ENCODE measurements at places on chromosomes 5 and 9. TPM values are rescaled to one million over a fixed set of nuclear protein-coding genes. Genes with fewer than 3 reads are reported as not detected.

DNA sequence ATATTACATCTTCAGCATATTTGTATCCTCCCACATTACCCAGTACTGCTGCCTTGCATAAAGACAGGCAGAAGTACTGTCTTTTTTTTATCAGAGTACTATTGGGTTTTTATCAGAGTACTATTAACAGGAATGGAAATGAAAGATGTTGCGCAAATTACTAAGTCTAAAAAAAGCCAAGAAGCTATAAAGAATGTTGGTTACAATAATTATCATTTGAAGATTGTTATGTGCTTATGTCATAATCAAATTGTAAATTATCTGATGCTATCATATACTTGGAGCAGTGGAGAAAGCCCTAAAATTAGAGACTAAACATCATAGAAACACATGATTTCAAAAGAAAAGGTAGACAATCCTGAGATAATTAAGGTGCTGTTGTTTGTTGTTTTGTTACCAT is 188.8 kb downstream of the CCDC192 start:
- no peaks in the 10 kb centered on the region for H3K27me3 ChIP-seq
- no peak overlapping the region for H3K27ac ChIP-seq
- H3K4me3 ChIP-seq = no peak overlapping the region

The KCNV2 gene
- polyA plus RNA-seq = not detected

The IFNB1 gene
- polyA plus RNA-seq = not detected

DNA sequence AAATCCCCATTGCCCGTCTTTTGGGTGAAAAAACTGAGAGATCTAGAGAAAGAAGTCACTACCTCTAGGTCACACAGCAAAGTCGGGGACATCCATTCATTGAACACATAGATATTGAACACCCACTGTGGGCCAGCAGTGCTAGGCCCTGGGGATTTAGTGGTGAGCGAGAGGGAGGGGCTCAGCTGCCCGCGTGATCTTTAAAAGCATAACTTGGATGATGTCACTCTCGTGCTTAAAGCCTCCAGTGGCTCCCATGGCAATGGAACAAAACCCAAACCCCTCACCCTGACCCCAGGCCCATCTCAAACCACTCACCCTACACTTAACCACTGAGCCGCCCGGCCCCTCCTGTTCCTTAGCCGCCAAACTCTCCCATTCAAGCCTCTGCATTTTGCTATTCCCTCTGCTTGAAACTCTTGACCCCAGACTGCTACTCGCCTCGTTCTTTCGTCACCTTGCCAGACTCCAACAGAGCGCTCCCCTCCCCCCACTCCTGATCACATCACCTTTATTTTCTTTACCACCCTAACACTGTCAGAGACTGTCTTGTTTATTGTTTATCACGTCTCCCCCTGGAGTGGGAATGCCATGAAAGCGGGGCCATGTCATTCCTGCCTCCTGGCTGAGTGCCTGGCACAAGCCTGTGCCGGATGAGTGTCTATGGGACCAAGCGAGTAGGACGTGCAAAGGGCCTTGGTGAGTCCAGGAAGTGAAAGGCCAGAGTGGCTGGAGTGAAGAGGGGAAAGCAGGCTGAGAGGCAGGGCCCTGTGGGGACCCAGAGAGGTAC is 710 bp upstream of the PIP5KL1 start:
- peaks cover 15% of the 10 kb centered on the region for H3K4me1 ChIP-seq
- H3K36me3 ChIP-seq = peaks cover 3% of the 10 kb centered on the region
- H3K27me3 ChIP-seq = no peaks in the 10 kb centered on the region
- DNase-seq = peak; percentile 72
- H3K4me3 ChIP-seq = peak overlapping the region; percentile 64

DNA sequence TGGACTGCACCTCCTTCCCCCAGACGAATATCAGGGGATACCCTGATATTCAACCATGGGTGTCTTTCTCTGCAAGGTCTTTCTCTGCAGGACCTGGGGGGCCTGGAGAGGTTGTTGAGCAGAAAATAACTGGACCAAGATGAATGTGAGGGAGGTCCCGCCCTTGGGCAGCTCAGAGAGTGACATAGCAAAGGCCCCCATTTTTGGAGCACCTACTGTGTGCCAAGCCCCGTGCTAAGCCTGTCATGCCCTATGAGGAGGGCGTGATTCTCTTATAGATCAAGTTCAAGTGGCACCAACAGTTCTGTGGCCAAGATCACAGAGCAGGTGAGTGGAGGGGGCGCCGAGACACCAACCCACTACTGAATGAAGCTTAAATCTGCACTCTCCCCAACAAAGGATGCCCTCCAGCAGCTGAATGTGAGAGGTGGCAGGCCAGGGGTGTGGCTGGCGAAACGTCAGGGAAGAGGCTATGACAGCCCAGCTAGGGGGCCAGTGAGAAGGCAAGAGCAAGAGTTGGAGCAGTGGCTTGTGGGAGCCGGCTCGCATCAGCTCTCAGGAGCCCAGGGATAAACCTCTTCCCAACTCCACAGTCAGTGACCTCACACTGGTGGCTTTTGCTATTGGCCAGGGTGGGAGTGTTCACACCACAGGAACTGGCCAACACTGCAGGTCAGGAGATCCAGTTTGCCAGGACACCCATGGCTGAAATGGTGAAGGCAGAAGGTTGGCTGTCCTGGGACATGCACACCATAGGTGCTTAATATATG is 5.3 kb downstream of the SARDH start:
- peaks cover 13% of the 10 kb centered on the region for H3K4me1 ChIP-seq
- H3K27me3 ChIP-seq = no peaks in the 10 kb centered on the region
- no peak for DNase-seq
- H3K36me3 ChIP-seq = no peaks in the 10 kb centered on the region

DNA sequence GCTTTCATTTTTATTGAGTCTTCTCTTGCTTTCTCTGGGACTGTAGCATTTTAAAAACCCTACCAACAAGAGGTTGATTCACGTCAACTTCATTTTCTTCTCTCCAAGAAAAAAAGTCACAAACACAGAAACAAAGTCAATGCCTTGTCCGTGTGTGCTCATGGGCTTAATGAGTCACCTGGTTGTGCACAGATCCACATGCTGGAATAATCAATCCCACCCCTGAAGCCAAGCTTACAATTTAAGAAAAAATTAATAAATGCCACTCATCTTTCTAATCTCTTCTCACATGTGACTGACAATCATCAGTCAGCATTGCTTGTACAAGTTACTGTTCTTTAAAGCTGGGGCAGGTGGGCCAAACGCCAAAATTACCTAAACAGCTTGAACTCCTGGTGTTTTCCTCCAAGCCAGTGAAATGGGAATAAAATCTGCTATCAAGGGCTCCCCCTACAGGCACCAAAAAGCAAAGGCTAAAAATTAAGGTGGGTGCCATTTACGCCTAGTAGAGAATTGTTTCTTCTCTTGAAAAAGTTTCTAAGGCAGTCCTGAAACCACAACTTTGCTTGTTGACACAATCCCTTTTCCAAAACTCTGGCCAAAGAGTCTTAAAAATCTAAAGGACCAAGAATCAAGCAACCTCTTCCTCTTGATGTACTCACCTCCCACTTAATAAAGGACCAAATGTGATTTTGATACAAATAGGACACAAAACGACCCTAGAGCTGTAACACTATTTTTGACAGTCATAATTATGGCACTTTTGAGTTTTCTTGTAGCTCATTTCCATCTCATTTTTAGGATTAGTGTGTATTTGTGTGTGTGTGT is 21.3 kb downstream of the TRMO start:
- H3K27ac ChIP-seq = no peak overlapping the region
- H3K4me3 ChIP-seq = no peak overlapping the region
- DNase-seq = peak; percentile 61
- no peaks in the 10 kb centered on the region for H3K36me3 ChIP-seq

The OR1N1 gene
- polyA plus RNA-seq = not detected

GRCh38 chr9:10274988-10275387 is 337.8 kb downstream of the PTPRD start:
- H3K4me1 ChIP-seq = no peaks in the 10 kb centered on the region
- DNase-seq = no peak
- no peak overlapping the region for H3K27ac ChIP-seq
- no peaks in the 10 kb centered on the region for H3K36me3 ChIP-seq

- no peak overlapping the region for H3K27ac ChIP-seq
- H3K27me3 ChIP-seq = no peaks in the 10 kb centered on the region
- no peak for DNase-seq
- H3K4me3 ChIP-seq = no peak overlapping the region
Measured at GRCh38 chr5:59067956-59068656, 485.2 kb downstream of the RAB3C start.

DNA sequence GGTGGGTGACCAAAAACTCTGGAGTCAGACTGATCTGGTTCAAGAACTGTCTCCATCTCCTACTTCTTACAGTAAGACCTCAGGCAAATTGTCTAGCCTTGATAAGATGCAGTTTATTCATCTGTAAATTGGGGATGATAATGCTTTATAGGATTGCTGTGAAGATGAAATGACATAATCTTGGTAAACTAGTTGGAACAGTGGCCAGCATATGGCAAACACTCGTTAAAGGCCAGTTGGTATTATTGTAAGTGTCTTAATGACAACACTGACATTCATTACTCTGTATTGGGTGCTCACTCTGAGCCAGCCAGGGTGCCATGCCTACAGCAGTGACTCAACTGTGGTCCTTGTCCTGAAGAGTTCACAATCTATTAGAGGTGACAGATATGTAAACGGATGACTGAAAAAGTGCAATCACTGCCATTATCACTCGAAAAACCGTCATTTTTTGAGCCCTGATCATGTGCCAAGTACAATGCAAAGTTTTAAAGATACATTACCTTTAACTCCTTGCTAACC is 84.9 kb upstream of the HSPA9 start:
- no peaks in the 10 kb centered on the region for H3K36me3 ChIP-seq
- H3K27ac ChIP-seq = no peak overlapping the region
- H3K4me1 ChIP-seq = peaks cover 23% of the 10 kb centered on the region

GRCh38 chr5:180305481-180305880 is 13.6 kb upstream of the MAPK9 start:
- DNase-seq = peak; percentile 58
- no peaks in the 10 kb centered on the region for H3K27me3 ChIP-seq
- H3K36me3 ChIP-seq = no peaks in the 10 kb centered on the region

DNA sequence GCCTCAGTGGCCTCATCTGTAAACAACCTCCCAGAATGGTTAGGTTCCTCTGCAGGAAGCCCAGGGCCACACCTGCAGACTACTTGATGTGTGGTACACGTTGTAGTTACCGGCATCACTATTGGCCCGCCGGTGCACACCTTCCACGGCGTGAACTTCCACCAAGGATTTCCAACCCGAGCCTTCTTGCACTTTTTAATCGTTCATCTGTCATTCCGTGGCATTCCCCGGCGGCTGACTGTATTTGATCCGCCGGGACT is 5.3 kb upstream of the TRIM41 start:
- peaks cover 16% of the 10 kb centered on the region for H3K4me1 ChIP-seq
- peak overlapping the region; percentile 58 for H3K4me3 ChIP-seq
- H3K27ac ChIP-seq = peak overlapping the region; percentile 60

The IGFBPL1 gene
- polyA plus RNA-seq = 1.5 TPM

DNA sequence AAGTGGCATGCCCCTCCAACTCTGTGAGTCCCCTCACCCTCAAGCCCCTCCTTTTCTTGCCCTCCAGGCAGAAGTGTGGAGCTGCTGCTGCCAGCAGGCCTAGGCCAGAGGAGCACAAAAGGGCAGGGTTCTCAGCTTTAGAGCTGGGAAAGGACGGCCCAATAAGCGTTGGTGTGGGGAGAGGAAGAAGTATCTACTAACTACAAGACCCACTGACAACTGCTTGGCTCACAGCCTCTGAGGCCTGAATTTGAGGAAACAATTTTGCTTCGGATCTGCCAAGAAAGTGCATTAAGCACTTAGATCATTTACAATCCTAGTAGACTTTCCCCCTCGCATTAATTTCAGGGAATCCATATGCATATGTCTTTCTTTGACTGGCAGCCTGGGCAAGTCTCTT is 179.4 kb downstream of the SNX18 start:
- no peak overlapping the region for H3K4me3 ChIP-seq
- H3K27ac ChIP-seq = no peak overlapping the region
- H3K27me3 ChIP-seq = no peaks in the 10 kb centered on the region
- peaks cover 14% of the 10 kb centered on the region for H3K4me1 ChIP-seq
- DNase-seq = no peak

- no peaks in the 10 kb centered on the region for H3K27me3 ChIP-seq
- no peak for DNase-seq
- H3K36me3 ChIP-seq = no peaks in the 10 kb centered on the region
- H3K27ac ChIP-seq = peak overlapping the region; percentile 90
Measured at GRCh38 chr5:96562614-96563013, 99.6 kb upstream of the CAST start.

The PCDHB3 gene
- 2.2 TPM for polyA plus RNA-seq

GRCh38 chr5:113156271-113156877 is 179.8 kb downstream of the DCP2 start:
- H3K36me3 ChIP-seq = no peaks in the 10 kb centered on the region
- H3K4me1 ChIP-seq = no peaks in the 10 kb centered on the region
- no peaks in the 10 kb centered on the region for H3K27me3 ChIP-seq
- no peak overlapping the region for H3K4me3 ChIP-seq

DNA sequence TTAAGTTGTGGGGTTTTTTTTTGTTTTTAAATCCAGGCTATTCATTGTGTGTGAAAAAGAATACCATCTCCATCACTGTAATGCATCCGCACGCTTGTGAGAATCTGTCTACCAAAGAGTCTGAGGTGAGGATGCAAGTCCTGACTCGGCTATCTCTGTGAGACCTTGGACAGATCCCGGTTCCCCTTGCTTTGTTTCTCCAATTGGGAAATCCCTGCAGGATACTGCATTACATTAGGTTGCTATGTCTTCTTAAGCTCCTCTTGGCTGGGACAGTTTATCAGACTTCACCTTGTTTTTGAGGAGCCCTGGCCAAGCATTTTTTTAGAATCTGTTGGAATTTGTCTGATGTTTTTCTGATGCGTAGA is 46.8 kb downstream of the GALNT10 start:
- H3K27ac ChIP-seq = no peak overlapping the region
- no peaks in the 10 kb centered on the region for H3K27me3 ChIP-seq
- peaks cover 7% of the 10 kb centered on the region for H3K36me3 ChIP-seq
- peaks cover 2% of the 10 kb centered on the region for H3K4me1 ChIP-seq

The PITX1 gene
- not detected for polyA plus RNA-seq

DNA sequence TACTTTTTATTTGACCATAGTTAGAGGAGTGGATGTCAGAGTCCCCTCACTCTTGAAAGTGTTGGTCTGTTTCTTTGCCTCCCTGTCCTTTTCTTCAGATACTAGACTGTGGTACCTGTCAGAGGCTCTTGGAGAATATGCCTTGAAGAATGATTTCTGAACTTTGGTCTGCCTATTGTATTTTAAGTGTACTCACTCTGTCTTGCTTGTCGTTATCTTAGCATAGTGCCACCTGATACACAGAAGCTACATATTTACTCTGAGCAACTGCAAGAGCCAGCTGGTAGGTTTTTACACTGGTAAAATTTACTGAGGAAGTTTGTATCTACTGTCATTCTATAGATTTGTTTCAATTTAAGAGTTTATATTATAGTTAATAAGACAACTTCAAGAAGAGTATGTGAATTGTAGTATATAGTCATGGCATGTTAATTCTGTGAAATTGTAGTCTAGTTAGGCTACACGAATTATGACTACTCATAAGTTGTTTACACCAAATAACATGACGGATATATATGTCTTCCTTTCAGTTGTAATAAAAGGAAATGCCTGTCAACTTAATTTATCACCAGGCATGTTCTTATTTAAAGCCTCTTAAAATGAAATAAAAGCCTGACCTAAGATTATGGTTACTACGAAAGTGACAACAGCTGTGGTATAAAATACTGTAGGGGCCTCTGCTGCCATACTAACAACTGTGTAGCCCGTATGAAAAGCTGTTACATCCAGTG is 201.7 kb downstream of the KDM4C start:
- H3K4me1 ChIP-seq = peaks cover 24% of the 10 kb centered on the region
- no peaks in the 10 kb centered on the region for H3K27me3 ChIP-seq
- no peak overlapping the region for H3K27ac ChIP-seq
- no peak for DNase-seq

Measured in SK-N-SH (cell line).